ENCODE measurements at places on chromosomes 2 and 18. TPM values are rescaled to one million over a fixed set of nuclear protein-coding genes. Genes with fewer than 3 reads are reported as not detected.

CDH19 gene
- total RNA-seq: 7.2 TPM

GRCh38 chr2:39534095-39534711, 97.1 kb upstream of the MAP4K3 start:
- no peak for DNase-seq

DNA sequence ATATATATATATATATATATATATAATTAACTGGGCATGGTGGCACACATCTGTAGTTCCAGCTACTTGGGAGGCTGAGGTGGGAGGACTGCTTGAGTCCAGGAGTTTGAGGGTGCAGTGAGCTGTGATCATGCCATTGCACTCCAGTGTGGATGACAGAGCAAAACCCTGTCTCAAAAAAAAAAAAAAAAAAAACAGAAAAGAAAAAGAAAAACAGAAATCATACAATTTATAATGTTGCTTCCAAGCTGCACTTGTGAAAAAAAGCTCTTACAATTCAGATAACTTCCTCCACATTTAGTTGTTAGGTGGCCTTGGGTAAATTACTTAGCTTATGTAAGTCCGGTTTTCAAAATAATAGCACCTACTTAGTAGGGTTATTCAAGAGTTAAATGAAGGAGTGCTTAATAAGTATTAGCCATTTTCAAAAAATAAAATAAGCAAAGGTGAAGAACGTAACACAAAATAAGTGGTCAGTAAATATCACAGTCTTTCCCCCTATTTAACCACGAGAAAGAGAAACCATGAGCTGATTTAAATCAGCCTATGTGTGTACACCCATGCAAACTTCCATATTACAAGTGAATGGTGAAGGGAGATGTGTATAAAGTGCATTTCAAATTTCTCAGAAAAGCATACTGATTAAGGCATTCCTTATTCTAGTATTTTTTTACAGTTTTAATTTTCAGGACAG, 2.3 kb downstream of the WIPF1 start:
- no peak for DNase-seq

- DNase-seq: no peak
Observed at GRCh38 chr18:5546660-5547059, 2.9 kb upstream of the EPB41L3 start.

Measured in dorsolateral prefrontal cortex (tissue), 122 donors.